A172 (cell line): ENCODE measurements at places on chromosomes 5 and 9. TPM values are rescaled to one million over a fixed set of nuclear protein-coding genes. Genes with fewer than 3 reads are reported as not detected.
A peak's percentile ranks its signal among the peaks of the same experiment; 100 is the strongest.

- DNase-seq, result no peak
Observed at GRCh38 chr9:1606253-1606652, 408.9 kb upstream of the SMARCA2 start.

Gene RACK1
- 2,696 and 2,799 TPM in 2 replicates for total RNA-seq

DNA sequence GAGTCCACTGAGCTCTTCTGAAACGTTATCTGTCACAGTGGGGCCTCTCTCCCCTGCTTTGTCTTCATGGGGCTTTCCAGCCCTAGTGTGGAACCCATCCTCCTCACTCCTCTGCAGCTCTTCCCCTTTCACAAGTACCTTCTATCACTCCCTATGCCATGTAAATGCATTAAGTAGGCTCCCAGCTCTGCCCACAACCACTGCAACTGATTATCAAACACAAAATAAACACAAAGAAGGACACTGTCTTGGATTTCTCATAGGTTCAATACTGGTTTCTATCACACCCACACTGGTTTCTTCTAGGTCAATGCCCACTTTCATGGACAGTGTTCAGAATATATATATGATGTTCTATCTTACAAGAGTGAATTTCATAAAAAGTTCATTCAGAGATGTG, 139.4 kb downstream of the GNAQ start:
- no peak for DNase-seq

Gene GPR151
- not detected in 2 replicates for total RNA-seq

DNA sequence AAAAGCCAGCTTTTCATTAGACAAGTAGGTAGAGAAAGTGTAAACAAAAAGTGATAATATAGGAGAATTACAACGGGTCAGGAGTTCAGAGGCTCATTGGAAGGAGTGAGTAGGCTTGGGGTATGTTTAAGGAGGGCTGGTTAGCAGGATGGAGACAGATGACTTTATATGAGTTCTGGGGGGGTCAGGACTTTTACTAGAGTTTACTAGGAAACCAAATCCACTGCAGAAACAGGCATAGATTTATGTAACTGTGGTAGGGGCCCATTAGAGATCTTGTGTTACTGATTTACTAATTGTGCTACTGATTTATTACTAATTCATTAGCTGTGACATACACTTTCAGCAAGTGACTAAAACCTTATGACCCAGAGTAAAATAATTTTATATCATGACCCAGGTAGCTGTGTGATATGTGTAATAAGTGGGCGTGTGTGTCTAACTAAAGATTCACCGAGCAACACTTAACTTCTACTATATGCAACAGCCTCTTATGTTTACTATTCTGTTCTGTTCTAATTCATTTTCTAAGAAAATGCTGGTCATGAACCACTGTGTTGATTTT, 73.5 kb downstream of the IQGAP2 start:
- no peak for DNase-seq

Gene ABO
- not detected in 2 replicates for total RNA-seq

Gene RASEF
- total RNA-seq, result 3.0 and 4.0 TPM in 2 replicates

Gene CAST
- 166 and 225 TPM in 2 replicates for total RNA-seq

Gene RIMOC1
- total RNA-seq, result 28.8 and 34.2 TPM in 2 replicates

DNA sequence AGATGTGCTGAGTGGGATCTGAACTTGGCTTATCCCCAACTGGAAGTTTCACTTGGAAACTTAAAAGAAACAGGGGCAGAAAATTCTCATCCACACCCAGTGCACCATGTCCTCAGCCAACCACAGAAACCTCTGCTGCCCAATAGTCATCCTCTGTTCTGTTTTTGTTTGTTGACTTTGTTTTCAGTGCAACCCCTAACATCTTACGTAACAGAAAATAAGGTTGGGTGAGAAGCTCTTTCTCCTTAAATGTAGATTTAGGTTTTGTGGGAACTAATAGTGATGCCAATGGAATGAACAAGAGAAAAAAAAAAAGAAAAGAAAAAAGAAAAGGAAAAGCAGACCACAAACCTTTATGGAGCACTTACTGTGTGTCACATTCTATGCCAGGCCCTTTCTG, 262.8 kb downstream of the PAPPA start:
- no peak for DNase-seq

- no peak for DNase-seq
Observed at GRCh38 chr5:58497921-58498320, 6.7 kb downstream of the GAPT start.

Gene OMD
- not detected in 2 replicates for total RNA-seq

DNA sequence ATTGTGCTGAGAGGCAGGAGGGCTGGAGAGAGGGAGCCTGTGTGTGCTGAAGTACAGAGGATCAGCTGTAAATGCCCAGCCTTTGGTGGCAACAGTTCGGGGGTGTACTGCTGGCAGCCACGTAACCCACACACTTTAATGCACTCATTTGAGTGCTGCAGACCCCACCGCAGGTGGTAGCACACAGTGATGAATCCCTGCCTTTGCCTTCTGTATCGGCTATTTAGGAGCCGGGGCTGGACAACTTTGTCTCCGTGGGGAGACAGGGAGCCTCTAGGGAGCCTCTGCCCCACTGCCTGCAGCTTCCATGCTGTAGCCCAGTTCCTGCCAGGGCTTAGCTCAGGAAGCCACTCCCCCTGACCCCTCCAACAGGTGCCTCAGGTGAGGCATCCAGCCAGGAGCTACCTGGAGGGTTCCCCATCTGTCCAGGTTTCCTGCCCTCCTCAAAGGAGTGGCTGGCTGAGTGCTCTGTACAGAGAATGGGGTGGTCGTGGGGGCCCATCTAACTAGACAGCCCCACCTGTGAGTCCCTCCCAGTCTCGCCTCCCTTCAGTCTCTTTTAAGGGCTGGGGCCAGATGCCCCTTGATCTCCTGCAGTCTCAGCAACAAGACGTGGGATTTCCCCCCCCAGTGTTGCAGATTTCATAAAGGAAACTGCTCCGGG, 44.5 kb downstream of the SECISBP2 start:
- no peak for DNase-seq

Gene KIAA0825
- total RNA-seq, result 2.8 and 4.1 TPM in 2 replicates

GRCh38 chr5:34690898-34691297, 34.8 kb downstream of the RAI14 start:
- DNase-seq, result no peak

Gene ZNF169
- total RNA-seq, result 2.2 and 3.2 TPM in 2 replicates

DNA sequence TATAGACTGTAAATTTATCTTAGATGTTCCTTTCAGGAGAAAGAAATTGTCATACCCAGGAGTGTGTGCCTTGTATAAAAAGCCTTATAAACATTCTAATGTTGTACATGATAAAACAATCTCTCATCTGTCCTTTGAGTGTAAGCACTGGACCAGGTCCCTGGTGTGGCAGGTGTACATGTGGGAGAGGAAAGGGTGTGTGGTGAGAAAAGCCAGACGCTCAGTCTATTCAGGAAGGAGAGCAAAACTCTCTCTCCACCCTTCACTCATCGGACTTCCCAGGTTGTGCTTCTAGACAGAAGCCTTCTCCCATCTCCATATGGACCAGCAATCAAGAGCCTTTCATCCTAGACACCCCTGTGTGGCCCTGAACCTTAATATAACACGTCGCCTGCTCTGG, 154.2 kb downstream of the ESM1 start:
- DNase-seq, result no peak

DNA sequence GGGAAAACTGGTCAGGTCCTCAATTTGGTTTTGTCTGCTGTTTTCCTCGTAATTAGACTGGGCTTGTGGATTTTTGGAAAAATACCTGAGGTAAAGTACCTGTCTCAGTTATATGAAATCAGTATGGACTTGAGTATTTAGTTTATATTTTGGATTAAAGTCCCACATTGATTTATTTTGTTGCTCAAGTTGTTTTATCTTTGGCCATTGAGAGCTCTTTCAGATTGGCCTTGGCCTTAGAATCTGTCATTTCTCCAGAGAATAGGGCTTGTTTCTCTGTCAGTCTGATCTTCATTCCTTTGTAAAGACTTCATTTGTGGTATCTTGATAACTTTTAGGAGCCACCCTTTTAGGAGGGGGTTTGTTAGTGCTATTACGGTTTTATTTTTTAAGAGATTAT, 21.2 kb downstream of the UBAP1 start:
- DNase-seq, result no peak

DNA sequence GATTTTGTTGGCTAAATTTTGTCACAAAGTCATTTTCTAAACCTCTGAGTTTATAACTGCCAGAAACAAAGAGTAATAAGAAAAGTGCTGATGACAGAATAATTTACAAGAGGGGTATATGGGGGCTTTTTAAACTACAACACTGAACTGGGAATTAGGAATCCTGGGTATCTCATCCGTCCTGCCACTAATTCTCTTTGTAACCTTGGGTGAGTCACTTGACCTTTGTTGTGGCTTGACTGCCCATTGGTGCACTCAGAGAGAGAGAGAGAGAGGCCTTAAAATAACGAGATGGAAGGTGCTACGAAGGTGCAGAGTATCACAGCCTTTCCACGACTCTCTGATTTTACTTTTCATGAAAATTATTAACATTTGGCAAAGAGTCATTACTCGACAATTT, 130.3 kb upstream of the CNTLN start:
- DNase-seq, result no peak

Gene CMBL
- total RNA-seq, result 9.3 and 12.5 TPM in 2 replicates

Gene DMRT1
- 0.46 and 0.78 TPM in 2 replicates for total RNA-seq

- no peak for DNase-seq
Observed at GRCh38 chr5:153745778-153746395, 255.4 kb downstream of the GRIA1 start.

GRCh38 chr5:65141493-65141892, 340.2 kb downstream of the ADAMTS6 start:
- no peak for DNase-seq

- DNase-seq, result peak; percentile 26
Observed at GRCh38 chr5:8333977-8334376, 465.0 kb downstream of the MTRR start.

Gene POU5F2
- 0.36 and 0.53 TPM in 2 replicates for total RNA-seq

DNA sequence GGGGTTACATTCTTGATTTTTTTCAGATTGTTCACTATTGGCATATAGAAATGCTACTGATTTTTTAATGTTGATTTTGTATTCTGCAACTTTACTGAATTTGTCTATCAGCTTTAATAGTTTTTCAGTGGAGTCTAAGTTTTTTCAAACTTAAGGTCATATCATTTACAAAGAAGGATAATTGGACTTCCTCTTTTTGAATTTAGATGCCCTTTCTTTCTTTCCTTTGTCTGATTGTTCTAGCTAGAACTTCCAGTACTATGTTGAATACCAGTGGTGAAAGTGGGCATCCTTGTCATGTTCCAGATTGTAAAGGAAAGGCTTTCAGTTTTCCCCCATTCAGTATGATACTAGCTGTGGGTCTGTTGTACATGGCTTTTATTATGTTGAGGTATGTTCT, 49.3 kb downstream of the SREK1 start:
- DNase-seq, result no peak

- DNase-seq, result no peak
Observed at GRCh38 chr9:93345643-93346230, 105.7 kb upstream of the FAM120A start.

Gene ECSCR
- total RNA-seq, result 0.62 and 1.8 TPM in 2 replicates

Gene DDX4
- not detected in 2 replicates for total RNA-seq
